ENCODE measurements at places on chromosomes 16 and 17.
A peak's percentile ranks its signal among the peaks of the same experiment; 100 is the strongest.

DNA sequence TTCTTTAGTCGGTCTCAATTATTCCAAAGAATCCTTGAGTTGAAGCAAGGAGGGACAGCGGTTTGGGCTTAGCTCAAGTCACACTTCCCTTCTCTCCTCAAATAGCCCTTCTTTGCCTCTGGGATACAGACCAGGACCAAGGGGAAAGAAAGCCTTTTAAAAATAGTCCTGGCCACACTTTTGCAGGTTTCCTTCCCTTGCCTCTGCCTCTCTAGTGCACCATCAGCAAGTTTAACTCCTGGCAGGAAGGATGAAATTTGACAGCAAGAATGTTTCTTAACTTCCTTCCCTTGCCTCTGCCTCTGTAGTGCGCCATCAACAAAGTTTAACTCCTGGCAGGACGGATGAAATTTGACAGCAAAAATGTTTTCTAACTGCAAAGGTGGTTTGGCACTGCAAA, 7.2 kb upstream of the G6PC1 start:
- DNase-seq, result no peak

GRCh38 chr16:78170494-78170933, 71.1 kb downstream of the WWOX start:
- no peak for DNase-seq

- no peak for DNase-seq
These were observed 4.2 kb downstream of the ABHD15 start for GRCh38 chr17:29562615-29563014.

DNA sequence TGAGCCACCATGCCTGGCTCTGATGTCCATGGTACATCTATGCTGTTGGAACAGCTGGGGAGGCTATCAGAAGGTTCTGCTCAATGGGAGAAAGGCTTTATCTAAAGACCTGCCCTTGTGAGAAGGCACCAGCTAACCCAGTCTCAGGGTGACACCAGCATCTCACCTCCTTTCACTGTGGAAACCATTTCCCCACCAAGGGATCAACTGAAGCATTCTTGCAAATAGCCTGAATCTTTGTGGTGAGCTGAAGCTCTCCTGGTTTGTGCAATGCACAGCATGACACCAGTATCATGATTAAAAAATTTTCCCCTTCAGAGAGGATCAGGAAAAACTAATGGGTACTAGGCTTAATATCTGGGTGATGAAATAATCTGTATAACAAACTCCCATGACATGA, 5.1 kb downstream of the CCL18 start:
- no peak for DNase-seq

DNA sequence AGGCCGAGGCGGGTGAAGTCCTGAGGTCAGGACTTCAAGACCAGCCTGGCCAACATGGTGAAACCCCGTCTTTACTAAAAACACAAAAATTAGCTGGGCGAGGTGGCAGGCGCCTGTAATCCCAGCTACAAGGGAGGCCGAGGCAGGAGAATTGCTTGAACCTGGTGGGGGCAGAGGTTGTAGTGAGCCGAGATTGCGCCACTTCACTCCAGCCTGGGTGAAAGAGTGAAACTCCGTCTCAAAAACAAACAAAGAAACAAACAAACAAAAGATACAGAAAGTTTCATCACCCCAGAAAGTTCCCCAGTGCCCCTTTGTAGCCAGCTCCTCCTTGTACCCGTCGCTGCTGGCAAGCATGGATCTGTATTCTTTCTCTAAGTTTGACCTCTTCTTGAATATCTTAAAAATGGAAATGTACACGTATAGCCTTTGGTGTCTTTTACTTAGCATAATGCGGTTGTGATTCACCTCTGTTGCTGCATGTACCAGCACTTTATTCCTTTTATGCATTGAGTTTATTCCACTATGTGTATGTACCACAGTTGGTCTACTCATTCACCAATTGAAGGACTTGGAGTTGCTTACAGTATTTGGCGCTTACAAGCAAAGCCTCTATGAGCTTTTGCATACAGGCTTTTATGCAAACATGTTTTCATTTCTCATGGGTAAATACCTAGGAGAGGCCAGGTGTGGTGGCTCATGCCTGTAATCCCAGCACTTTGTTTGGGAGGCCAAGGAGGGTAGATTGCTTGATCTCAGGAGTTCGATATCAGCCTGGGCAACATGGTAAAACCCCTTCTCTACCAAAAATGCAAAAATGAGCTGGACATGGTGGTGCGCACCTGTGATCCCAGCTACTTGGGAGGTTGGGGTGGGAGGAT, 87.5 kb upstream of the CLEC18A start:
- DNase-seq, result no peak

DNA sequence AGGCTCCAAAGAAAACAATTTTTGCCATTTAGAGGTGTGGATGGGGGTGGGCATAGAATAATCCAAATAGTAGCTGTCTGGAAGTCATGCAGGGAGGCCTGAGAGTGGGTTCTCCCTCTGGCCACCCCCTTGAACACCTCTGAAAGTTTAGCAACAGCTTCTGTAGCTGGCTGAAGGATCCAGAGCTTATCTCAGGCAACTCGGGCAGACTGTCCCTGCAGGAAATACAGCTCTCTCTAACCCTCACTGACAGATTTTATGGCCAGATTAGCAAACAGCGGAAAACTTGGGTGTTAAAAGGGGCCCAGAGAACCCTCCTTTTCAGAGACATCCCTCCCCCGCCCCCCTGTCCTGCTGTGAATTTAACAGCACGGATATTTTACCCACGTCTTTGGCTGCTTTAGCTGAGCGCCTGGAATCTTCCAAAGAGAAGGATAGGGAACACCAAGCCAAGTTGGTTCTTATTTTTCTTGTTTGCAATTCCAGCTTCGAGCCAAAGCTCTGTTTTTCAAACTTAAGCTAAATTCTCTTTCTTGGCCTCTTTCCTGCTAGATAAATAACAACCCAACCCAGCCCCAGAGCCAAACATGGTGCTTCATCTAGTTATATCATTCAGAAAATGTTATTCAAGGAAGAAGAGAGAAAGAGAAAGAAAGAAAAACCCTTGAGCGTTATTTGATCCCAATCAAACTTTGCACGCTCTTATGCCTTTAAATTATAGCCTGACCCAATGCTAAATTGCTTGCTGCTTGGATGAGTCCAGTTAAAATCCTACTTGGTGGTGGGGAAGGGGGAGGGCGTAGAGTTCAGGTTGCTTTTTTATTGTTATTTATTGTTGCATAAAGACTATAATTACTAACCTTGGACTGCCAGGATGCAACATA, 2.3 kb upstream of the HOXB2 start:
- no peak for DNase-seq

GRCh38 chr17:71392715-71393567, 727.9 kb upstream of the SOX9 start:
- DNase-seq, result no peak

- DNase-seq, result no peak
These were observed 12.4 kb downstream of the TEX14 start for GRCh38 chr17:58679263-58680037.

GRCh38 chr16:53680756-53681155, 22.9 kb downstream of the RPGRIP1L start:
- no peak for DNase-seq

DNA sequence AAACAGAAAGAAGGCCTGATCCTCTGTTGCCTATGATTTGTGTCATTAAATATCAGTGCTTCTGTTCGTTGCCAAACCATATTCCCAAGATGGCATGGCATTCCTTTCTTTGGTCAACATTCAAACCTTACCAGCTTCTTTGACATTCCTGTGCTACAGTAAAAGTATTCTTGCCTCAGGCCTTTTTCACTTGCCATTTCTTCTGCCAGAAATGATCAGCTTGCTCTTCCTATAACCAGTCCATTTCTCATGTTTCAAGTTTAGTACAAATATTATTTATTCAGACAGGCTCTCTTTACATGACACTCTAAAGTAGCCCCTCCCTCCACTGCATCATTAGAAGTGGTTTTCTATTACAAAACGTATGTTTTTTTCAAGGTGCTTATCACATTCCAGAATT, 278.3 kb downstream of the KCNJ2 start:
- DNase-seq, result no peak

DNA sequence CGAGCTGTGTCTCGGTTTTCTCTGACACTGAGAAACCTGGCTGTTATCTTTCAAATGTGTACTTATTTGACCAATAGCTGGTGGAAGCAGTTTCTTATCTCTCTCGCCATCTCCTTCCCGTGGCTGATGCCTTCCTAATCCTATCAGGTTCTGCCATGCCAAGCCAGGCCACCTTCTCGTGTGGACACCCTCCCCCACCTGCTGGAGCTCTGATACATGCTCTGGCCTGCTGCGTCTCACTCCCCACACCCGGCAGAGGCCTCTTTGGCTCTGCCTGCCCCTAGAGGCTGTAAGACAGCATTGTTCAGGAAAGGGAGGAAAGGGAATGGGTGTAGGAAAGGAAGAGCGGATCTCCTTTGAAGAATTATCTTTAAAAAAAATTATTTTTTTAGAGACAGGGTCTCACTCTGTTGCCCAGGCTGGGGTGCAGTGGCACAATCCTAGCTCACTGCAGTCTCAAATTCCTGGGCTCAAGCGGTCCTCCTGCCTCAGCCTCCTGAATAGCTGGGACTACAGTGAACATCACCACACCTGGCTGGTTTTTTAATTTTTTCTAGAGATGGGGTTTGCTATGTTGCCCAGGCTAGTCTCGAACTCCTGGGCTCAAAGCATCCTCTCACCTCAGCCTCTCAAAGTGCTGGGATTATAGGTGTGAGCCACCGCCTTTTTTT, 7.5 kb upstream of the ARMC5 start:
- DNase-seq, result peak; percentile 85

DNA sequence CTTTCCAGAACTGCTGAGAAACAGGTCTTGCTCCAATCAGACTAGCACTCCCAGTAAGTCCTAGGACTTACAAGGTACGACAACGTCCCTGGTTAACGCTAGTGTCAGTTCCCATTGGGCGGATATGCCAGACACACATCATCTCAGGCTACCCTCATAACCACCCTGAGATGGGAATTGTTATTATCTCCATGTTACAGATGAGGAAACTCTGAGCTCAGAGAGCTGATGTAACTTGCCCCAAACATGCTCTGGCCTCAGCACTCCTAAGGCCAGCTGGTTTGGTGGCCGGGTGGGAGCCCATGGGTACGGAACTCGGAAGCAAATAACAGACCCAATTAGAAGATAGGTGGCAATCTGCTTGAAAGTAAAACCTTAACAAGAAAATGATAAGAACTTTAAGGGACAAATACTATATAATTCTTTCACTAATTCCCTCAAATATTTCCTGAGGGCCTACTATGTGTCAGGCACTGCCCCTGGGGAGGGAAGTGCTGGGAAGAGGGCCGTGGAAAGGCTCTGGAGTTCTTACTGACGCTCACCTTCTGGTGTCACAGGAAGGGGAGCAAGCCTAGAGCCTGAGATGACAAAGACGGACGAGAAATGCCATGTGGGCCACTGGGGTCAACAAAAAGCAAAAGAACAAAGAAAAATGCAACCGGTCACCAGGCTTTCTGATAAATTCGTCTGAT, 6.9 kb downstream of the CREBBP start:
- no peak for DNase-seq

Data from kidney glomerular epithelial cell (primary cell).